ENCODE measurements at places on chromosomes 13 and 19.

DNA sequence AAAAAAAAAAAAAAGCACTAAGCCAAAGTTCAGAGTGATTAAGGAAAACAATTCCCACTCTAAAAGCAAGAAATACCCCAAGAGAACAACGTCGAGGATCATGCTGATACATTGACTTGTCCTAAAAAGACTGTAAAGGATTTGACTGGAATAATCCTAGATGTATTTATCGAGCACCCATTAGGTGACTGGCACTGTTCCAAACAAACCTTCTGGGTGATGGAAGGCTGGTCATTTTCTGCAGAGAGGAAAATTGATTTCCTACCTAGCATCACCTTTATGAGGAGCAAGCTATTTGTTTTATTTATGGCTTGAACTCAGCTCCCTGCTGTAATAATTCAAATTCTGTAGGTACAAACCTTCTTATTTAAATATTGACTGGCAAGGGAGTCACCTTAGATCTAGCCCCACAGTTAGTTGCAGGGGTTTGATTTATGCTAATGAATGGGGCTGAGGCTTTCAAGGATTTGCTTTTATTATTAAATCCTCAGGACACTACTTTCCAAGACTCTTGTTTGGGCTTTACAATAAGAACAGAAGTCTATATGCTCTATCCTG, 471.0 kb downstream of the OLFM4 start:
- DNase-seq: no peak

DNA sequence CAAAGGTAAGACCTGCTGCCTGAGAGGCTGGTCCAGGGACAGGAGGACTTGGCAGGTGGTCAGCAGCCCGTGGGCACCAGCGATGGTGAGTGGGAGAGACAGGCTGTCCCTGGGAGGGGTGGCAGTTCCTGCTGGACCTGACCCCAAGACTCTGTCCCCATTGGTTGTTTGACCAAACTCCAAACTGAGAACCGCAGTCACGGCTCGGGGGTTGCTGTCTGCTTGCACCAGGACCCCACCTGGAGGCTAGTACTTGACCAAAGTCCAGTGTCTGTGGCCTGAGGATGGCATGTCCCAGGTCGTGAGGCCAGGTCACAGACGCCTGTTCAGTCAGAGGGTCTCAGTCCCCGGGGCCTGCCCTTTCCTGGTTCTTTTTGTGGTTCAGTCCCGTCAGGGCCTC, 9.9 kb upstream of the ZNF14 start:
- no peak for DNase-seq

DNA sequence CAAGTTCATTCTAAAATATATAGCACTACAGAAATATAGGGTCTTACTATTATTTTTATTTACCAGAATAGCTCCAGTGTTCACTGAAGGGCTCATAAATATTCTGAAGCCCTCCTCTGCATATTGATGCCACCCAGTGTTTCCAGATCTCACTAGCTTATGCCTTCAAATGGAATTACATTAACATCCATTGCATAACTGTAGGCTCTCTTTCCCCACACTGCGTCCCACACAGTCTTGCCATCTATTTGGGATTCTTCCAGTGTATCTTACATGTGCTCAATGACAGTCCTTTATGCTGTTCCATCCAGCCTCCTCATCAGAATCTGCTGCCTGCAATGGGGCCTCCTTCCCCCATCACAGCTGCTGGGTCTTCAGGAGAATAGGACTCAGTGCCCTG, 137.2 kb downstream of the CYSLTR2 start:
- no peak for DNase-seq

DNA sequence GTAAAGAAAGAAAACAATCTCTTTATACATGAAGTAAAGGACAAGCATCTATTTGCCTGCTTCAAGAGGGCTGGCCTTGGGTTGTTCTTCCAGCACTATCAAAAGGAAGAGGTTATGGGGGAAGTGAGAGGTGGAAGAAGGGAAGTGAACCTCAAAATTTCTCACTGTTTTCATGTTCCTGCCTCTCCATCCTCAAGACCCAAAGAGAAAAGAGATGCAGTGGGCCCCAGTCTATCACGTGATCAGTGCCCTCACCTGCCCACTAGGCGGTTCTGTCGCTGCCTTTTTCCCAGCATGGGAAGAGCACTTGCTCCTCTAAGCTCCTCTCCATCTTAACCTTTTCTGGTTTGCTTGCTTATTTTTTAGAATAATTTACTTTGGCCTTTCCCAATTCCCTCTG, 6.2 kb upstream of the USP12 start:
- no peak for DNase-seq

DNA sequence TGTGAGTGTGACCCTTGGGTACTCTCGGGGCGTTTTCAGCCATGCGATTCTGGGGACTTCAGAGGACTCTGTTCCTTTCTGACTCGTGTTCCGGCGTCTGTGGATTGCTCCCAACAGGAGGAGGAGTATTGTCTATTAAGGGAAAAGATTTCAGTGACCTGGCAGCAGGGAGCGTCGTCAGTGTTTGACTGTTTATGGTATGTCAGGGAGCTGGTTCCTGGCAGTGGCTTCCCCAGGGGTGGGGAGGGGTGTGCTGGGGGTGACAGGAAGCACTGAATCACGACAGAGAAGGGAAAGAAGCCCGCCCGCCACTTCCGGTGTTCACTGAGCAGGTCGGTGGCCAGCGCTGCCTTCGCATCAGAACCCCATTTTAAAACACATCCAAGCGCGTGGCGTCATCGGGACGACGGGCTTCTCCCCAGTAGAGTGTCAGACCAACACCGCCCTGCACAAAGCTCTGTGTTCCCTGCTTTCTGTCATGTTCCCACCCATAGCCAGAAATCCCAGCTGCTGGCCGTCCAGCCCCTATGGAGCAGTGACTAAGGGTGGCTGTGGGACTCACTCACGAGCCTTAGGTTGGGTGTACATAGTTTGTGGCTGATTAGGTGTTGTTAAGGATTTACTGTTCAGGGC, 33.8 kb downstream of the COL4A2 start:
- DNase-seq: peak; percentile 59

GRCh38 chr19:16363133-16363851, 38.7 kb downstream of the KLF2 start:
- DNase-seq: no peak

DNA sequence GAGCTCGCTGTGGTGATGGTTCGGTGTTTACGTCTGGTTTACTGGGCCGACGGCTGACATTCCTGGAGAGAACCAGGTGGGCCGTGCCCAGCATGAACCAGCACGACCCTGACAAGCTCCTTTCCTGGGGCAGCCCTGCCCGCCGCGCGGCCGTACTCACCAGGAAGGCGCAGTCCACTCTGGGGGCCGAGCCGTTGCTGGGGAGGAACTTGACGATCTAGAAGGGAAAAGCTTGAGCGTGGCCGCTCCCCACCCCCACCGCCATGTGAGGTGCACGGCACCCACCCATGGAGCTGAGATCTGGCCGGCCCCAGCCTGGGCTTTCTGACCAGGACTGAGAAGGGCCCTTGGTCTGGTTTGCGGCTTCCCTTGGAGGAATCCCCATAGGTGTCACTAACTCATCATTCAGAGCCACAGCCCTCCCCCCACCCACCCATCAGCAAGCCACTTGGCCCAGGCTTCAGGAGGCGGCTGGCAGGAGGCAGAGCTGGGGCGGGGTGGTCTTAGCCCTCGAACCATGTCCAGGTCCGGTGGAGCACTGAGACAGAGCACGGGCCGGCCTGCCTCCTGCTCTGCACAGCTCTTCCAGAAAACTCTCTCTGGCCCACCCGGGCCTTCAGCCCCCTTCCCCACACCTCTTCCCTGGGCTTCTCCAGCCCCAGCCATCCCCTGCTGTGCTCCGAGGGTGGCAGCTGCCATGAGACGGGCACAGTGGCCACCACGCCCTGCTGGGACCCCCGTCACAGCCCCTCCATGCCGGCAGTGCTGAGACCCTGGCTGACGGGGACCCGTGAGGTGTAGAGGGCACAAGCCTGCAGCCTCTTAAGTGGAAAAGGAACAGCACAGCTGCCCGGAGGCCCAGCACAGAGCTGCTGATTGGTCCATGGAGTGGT, 6.2 kb downstream of the ATP4B start:
- DNase-seq: no peak

DNA sequence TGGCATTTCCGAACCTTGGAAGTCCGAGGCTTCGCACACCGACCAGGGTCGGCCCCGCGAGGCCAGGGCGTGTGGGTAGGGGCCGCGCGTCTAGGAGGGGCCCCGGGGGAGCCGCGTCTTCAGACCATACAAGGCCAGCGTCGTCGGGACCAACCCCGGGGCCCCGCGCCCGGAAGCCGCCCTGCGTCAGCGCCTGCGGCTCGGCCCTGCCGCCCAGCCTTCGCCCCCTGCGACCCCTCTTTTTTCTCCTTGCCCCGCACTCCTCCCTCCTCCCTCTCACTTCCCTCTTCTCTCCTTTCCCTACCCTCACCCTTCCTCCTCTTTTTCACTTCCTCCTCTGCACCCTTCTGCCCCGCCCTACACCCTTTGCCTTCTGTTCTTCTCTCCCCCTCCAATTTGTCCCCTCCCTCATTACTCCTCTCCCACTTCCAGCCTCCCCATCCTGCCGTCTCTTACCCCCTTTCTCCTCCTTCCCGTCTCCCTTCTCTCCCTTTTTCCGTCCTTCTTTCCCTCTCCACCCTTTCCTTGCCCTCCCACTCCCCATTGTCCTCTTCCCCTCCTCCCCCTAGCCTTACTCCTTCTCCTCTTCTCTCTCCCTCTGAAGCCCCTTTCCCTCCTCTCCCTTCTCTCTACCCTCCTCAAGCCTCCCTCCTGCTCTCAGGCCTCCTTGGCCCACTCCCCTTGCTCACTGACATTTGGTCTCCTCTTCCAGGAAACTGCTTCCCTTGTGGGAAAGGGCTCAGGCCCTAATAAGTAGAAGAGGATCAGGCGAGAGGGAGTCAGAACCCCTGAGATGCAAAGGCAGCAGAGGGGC, 2.2 kb upstream of the PLEKHG2 start:
- DNase-seq: peak; percentile 72

DNA sequence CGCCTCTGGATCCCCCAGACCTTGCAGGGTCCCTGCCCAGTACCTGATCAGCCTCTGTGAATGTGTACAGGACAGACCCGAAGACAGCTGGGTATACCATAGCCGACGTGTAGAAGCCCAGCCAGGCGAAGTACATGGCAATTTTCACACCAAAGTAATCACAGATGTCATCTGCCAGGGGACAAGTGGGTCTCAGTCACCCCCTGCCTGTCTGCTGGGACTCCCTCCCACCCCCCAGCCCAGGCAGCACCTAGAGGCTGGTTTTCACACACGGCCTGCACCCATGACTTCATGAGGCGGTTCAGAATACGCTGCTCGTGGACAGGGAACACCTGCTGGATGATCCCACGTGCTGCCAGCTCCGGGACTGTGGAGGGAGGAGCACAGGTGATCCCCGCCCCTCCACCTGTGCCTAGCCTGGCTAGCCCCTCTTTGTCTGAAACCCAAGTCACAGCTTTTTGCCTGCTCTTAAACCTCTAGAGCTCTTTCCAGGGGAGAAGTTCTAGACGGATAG, 3.6 kb downstream of the ANO8 start:
- no peak for DNase-seq

GRCh38 chr19:31349160-31349881, at the start of gene TSHZ3:
TSS of gene TSHZ3 (minus strand) at chr19:31349436. CDS start at chr19:31349219, 217 bp downstream.
- DNase-seq: peak; percentile 50

DNA sequence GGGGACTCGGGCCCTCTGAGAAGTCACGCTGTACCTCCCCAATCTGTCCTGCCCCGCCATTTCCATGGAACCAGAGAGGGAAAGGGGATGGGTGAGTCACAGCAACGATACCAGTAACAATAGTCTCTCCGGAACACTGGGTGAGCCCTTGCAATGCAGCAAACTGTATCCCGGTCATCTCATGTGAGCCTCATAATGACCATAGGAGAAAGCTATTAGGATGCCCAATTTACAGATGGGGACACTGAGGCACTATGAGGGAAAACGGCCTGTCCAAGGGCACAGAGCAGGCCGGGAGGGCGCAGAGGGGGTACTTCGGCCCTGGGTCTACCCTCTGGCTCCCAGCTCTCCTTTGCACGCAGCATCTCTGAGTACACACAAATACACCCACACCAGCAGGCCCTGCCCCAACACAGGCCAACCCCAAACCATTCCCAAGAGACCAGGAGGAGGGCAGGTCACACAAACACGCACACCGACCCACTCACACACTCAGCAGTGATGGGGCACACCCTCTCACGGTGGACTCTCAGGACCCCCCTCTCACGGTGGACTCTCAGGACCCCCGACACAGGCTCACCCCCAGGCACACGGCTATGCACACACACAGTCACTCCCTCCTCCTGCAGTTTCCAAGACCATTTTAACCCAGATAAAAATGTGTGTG, 18.2 kb downstream of the LRRC4B start:
- DNase-seq: no peak

DNA sequence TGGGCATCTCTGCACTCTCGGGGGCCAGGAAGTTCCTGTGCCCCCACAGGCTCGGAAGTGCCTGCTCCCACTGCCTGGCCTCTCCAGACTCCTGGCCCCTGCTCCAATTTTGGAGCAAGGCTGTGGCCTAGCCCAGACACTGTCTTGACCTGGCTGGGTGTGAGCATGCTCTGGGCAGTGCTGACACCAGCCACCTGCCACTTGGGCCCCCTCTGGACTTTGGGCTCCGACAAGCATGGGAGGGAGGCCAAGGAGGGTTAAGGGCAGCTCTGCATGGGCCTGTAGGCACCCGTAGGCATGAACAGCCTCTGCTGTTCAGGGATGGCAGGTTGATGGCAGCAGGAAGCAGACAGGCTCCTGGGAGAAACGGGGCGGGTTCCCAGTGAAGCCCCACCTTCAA, 26.0 kb upstream of the RBM26 start:
- no peak for DNase-seq

GRCh38 chr19:9362905-9363304, at the start of gene ZNF177:
TSS of gene ZNF177 (plus strand) at chr19:9363013. CDS start at chr19:9378312, 15,299 bp downstream.
- DNase-seq: no peak

GRCh38 chr19:18601875-18602274, 4.7 kb downstream of the CRLF1 start:
- DNase-seq: no peak

DNA sequence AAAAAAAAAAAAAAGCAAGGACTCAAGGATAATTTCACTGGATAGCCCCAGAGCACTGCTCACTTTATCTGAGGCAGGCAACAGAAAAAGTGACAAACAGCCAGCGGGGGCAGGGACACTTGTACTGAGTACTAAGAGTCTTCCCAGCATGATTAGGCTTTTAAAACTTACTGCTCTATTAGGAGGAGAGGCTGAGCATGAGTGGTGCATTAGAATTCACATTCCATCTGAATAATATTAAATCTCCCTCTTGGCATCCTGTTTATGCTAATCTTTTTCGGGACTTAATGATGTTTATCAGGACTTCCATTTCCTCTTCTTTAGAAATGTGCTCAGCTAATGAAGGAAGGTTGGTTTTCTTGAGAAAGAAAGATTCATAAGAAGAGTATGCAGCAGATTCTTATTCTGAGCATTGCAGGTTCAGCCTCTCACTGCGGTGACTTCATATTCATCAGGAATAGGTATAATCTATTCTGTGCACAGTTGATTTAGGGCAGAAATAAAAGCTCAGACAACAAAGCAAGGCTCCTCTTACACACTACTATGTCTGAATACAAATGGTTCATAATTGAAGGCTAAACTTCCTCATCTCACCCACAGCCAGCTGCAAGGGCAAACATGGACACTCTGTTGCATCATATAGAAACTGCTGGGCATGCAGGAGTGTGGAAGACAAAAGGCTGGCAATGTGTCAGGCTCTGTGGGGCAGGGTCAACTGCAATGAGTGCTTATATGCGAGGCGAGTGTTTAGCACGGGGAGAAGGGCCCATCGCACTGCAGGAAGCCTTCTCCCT, 107.0 kb downstream of the KL start:
- DNase-seq: no peak

GRCh38 chr19:32388393-32388855, 17.1 kb upstream of the DPY19L3 start:
- no peak for DNase-seq
